C1 segment of cervical spinal cord (tissue), 14 donors: ENCODE measurements at places on chromosomes 5 and 9.

- no peak for DNase-seq
Measured at GRCh38 chr9:21559402-21560280, 77.5 kb upstream of the IFNE start.

DNA sequence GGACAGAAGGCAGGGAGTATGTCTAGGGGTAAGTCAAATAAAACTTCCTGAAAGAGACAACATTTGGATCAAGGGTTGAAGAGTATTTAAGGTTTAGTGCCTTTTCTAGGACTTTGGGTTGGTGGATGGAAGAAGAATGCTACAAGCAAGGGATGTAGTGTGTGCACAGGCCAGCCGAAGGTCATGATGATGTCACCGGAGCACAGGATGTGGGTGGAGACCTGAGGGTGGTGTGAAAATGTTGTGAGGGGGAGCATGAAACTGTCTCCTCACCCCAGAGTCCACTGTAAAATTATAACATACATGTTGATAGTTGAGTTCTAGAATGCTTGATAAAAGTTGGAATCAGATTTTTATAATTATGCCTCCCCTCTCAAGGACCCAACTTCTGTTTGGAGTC is 553.3 kb upstream of the SGCD start:
- no peak for DNase-seq

DNA sequence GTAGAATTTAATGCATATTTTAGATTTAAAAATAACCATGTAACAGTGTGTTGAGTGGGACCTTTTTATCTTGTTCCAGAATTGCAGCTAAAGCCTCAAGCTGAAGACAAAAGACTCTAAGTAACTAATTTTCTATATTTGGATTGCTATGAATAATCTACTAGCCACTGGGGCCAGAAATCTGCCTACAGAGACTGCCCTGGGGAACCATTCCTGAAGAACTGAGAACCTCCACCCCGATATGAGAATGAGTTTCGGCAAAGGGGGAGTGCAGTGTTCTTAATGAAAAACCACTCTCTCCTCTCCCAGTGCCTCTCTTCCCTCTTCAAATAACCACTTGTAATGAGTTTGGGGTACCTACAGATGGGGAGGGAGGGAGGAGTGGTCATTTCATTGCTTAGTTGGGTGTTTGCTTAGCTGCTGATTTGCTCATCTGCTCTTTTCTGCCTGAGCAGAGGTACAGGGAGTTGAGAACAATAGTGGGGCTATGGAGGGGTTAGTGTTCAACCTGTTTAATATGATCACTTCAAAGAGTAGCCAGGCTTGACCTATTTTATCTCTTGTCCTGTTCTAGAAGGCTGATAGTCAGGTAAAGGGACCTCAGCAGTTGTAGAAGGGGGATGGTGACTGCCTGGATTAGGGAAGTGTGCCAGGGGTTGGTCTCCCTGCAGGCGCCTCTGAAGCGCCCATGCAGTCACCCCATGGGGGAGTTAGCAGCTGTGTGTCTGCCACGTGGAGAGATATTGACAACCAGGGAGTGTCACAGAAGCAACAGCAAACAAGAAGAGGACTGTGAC is 47.7 kb downstream of the ATG10 start:
- DNase-seq, result no peak

GRCh38 chr9:127096208-127096607 is 26.2 kb downstream of the ANGPTL2 start:
- DNase-seq, result no peak

- DNase-seq, result no peak
Measured at GRCh38 chr5:158320178-158320674, 461.3 kb upstream of the CLINT1 start.

DNA sequence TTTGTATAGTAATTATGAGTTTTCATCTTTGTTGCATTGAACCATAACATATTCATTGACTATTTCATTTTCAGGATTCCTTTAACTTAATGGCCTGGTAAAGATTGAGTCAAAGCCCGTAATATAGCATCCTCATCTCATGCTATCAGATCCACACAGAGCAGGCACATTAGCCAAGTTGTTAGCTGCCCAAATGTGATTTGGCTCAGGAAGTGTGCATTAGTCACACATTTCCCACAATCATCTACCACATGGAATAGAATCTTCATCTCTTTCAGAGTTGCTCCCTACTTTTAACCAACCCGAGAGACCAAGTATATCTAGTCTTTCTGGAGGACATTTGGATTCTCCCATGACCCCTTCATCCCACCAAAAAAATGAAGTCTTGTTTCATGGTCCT is 481.0 kb upstream of the PTGER4 start:
- DNase-seq, result no peak

GRCh38 chr9:20280330-20280729 is 342.0 kb downstream of the MLLT3 start:
- no peak for DNase-seq

DNA sequence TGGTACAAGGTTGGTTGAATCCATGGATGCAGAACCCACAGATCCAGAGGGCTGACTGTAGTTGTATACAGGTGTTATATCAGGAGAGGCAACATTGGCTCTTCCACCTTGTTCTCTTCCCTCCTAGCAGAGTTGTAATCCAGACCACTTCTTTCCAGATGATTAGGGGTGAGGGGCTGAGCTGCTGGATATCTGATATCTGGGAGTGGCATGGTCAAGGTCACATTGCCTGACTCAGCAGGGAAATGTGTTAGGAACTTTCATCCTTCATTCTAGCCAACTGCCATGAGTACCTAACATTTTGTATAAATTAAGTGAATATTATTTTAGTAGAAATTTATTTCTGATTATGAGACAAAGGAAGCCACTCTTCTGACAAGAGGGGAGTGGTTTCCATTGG is 7.3 kb downstream of the DAPK1 start:
- no peak for DNase-seq

DNA sequence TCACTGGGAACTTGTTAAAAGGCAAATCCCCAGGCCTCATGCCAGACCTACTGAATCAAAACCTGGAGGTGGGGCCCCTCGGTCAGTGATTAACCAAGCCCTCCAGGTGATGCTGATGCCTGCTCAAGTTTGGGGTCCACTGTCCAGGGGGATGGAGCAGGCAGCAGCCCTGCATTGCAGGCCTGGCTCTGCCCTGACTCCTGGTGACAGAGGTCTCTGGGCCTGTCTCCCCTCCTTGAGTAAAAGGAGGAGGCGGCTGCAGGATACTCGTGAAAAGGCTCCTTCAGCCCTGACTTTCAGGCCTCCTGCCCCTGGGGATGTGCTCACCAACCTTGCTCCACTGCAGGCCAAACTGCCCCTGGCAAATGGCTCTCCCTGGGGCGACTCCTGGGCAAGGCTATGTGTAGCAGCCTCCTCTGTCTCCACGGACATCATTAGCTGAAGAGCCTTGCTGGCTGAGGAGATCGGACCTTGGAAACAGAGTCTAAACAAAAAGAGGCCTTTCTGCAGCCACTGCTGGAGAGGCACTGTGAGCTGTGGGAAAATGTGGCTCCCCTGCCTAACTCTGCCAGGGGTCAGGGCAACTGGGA is 134.8 kb upstream of the ALDH1B1 start:
- DNase-seq, result no peak

- DNase-seq, result no peak
Measured at GRCh38 chr9:99822109-99822805, 572 bp downstream of the NR4A3 start.

DNA sequence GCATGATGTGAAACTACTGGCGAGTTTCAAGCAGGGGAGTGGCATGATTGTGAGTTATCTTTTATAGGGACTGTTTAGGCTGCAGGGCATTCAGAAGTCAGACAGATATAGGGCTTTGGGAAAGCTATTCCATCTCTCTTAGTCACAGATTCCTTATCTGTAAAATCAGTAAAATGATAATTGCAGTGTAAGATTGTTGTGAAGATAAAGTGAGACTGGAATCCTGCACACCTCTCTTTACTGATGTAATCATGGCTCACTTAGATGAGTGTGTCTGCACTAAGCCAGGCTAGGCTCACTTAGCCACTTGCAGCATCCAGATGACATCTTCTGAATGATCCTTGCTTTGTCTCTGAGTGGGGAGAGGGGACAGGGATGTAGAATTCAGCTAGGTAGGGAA is 81.8 kb upstream of the MAMDC2 start:
- no peak for DNase-seq

GRCh38 chr5:127967983-127968592 is 115.5 kb upstream of the SLC12A2 start:
- DNase-seq, result no peak

- no peak for DNase-seq
Measured at GRCh38 chr5:79456400-79456799, 57.5 kb downstream of the HOMER1 start.
